RKO (cell line): ENCODE measurements at places on chromosomes 3 and 15.

GRCh38 chr15:64997745-64998375 lies 8.1 kb upstream of the SPG21 start:
- no peak for DNase-seq

GRCh38 chr3:5007873-5008272 lies 28.6 kb downstream of the BHLHE40 start:
- no peak for DNase-seq

- no peak for DNase-seq
Observed at GRCh38 chr3:27479806-27480543, 4.2 kb downstream of the SLC4A7 start.

GRCh38 chr15:89704411-89704810 lies 13.8 kb downstream of the WDR93 start:
- DNase-seq = no peak

DNA sequence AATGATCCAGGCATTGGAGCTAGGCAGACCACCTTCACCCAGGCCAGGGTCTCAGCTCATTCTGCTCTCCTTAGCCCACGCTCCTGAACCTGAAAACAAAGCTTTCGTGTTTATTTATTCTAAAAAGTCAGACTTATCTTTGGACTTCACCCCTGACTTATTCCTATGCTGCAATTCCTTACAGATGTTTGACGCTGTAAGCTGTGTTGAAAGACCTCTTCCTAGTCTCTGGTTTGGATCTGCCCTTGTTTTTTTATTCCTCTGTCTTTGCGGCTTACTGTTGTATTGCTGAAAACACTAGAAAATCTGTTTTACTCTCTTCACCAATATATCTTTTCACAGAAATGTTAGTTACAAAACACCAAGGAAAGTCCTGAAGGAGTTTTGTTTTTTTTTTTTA lies 40.5 kb upstream of the LDHAL6B start:
- DNase-seq = no peak

- no peak for DNase-seq
Observed at GRCh38 chr15:57652481-57652880, 54.0 kb upstream of the POLR2M start.

DNA sequence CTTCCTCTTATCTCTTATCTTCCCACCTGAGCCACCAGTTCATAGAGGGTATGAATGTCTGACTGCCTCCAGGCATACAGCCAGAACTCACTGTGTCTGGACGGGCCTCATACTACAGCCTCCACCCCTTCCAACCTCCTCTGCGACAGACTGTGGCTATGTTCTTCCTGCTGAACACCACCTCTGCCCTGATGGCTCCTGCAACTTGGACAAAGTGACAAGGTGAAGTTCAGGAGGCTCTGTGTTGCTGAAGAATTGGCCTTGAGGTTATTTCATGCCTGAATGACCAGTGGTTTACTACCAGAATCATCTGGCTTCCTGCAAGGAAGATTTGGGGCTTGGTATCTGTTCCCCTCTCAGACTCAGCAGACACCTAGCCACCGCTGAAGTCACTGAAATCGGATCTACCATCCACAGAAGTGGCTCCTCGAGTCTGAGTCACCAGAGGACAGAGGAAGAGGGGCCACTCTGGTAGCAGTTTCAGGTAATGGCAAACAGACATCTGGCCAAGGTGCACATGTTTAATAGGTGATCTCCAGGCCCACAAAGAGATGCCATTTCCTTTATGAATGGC lies 14.2 kb upstream of the ULK3 start:
- DNase-seq = no peak

DNA sequence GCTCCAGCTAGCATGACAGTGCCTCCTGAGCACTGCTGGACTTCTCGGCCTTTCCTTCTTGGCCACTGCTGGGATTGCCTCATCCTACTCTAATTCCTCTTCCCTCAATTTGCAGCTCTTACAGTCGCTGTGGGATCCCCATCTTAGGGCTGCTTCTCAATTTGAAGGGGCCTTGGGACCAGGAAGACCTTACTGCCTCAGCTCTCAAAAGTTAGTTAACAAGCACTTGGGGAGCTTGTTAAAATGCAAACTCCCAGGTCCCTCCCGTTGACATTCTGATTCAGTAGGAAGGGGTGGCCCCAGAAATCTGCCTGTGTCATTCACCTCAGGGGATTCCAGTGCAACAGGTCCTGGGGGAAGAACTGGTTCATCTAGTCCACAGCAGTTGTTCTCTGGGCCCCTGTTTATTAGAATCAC lies 14.8 kb downstream of the BDH1 start:
- no peak for DNase-seq

GRCh38 chr3:32596282-32596908 lies 25.7 kb upstream of the DYNC1LI1 start:
- no peak for DNase-seq

- DNase-seq = no peak
Observed at GRCh38 chr3:66797889-66798560, 200.1 kb upstream of the KBTBD8 start.

- peak; percentile 68 for DNase-seq
Observed at GRCh38 chr3:52053307-52054304, 2.8 kb downstream of the DUSP7 start.

- DNase-seq = no peak
Observed at GRCh38 chr15:97521381-97522285, 438.9 kb upstream of the ARRDC4 start.

DNA sequence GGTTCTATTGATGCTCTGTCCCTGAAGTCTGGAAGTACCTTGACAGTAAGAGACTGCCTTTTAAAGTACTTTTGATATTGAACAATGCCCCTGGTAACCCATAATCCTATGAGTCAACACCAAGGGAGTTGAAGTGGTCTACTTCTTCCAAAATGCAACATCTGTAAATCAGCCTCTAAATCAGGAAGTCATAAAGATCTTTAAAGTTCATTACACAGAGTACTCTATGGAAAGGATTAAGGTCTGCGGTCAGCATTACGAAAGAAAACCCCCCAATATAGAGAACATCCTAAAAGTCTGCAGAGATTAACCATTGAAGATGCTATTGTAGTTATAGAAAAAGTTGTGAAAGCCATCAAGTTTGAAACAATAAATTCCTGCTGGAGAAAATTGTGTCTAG lies 52.7 kb upstream of the CMC1 start:
- no peak for DNase-seq

DNA sequence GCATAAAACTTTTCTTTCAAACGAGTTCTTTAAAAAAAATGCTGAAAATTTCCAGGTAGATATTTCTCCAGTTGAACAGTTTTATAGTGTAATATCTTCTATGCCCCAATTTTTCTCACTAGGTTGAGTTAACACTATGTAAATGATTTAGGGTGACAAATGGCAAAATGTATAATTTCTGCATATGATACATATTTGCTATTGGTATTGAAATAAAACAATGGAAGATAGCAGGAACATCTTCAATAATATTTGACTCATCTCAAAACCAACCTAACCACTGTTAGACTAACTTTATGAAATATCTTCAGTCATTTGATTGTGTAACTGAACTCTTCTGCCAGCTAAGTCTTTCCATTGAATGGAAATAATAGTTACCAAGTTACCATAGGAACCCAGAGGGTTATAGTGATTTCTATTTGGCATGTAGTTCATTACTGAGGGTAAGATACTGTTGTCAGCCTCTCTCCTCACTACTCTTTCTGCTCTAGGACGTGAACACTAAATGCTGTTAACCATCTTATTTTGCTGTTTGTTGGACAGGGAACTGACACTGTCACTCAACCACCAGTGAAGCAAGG lies 824.7 kb upstream of the NECTIN3 start:
- DNase-seq = no peak

DNA sequence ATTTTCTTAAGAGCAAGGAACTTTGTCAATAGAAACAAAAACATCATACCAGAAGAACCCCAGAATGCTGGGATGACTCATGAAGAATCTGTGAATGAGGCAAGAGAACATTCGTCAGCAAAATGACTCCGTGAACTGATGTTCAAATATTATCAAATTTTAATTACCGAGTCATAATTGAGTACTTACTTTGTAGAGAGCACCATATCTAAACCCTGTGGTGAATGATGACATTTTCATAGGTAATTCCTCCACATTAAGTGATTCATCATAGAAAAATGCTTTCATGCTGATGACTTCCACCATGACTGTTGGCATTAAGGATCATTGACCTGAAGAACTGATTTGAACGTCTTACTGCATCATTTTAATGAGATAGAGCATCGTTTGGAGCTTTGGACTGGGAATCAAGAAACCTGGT lies 56.3 kb downstream of the PPARG start:
- DNase-seq = peak; percentile 83

- DNase-seq = no peak
Observed at GRCh38 chr15:36758800-36759199, 179.4 kb downstream of the CDIN1 start.

- DNase-seq = peak; percentile 7
Observed at GRCh38 chr3:129503471-129504291, 24.8 kb upstream of the RHO start.

GRCh38 chr15:25810631-25811091 lies 52.5 kb downstream of the ATP10A start:
- no peak for DNase-seq

GRCh38 chr3:73581134-73581846 lies 43.5 kb downstream of the PDZRN3 start:
- no peak for DNase-seq

DNA sequence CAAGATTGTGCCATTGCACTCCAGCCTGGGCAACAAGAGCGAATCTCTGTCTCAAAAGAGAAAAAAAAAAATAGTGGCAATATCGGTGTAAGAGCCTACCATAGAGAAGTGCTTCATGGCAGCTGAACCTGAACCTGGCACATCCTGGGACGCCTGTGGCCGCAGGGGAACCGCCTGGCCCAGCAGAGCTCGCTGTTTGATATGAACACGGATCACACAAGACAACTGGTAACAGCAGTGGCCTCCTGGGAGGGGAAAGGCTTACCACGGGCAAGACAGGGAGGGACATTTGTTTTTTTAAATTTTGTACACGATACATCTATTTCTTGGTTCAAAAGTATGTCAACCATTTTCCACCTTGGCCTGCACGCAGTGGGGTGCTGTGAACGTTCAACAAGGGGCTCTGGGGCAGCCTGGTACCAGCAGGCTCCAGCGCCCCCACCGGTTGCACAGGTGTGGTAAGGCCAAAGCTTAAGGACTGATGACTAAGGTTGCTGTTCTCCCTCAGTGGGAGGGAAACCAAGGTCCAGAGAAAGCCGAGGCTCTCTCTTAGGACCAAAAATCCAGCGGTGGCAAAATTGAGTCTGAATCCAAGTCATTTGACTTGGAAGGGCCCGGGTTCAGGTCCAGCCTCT lies 21.7 kb upstream of the EPHB3 start:
- no peak for DNase-seq

DNA sequence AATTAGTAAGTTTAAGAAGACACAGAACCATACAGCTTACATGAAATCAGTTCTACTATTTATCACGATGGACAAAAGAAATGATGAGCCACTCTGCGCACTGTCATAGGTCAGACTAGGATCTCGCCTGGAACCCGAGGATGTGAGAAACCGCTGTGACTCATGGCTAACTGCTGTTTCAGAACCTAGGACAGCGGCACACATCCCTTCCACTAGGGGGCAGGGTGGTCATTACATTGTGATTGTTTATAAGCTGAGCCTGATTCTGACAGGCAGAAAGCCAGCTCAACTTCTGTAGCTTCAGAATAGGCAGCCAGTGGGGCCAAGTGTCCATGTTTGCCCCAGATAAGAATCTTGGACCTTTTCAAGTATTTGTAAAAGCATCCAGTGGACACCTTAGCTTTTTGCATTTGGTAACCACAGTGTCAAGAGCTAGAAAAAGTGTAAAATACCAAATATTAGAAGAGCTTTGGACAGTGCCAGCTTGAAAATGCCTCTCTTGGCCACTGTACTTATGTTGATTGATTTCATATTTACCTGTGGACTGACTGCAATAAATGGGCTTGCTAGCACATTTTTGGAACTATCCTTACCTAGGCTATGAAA lies 115.8 kb downstream of the KBTBD8 start:
- DNase-seq = peak; percentile 91

DNA sequence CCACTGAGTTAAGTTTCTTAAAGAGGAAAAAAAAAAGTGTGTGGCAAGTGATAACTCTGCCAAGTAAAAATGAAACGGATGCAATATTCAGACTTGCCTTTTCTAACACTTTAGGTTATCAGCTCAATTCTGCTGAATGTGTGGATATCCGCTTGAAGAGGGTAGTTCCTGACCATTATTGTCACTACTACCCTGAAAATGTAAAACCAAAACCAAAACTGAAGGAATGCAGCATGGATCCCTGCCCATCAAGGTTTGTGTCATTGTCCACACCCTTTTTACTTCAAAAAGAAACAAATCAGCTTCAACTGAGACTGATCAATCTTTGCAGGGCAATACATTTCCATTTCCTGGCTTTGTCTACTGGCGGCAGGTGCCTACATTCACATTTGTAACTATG lies 236.1 kb downstream of the ADAMTSL3 start:
- no peak for DNase-seq

GRCh38 chr3:14396031-14396692 lies 6.2 kb upstream of the SLC6A6 start:
- no peak for DNase-seq

GRCh38 chr15:60526127-60526616 lies 47.2 kb upstream of the ICE2 start:
- DNase-seq = no peak

DNA sequence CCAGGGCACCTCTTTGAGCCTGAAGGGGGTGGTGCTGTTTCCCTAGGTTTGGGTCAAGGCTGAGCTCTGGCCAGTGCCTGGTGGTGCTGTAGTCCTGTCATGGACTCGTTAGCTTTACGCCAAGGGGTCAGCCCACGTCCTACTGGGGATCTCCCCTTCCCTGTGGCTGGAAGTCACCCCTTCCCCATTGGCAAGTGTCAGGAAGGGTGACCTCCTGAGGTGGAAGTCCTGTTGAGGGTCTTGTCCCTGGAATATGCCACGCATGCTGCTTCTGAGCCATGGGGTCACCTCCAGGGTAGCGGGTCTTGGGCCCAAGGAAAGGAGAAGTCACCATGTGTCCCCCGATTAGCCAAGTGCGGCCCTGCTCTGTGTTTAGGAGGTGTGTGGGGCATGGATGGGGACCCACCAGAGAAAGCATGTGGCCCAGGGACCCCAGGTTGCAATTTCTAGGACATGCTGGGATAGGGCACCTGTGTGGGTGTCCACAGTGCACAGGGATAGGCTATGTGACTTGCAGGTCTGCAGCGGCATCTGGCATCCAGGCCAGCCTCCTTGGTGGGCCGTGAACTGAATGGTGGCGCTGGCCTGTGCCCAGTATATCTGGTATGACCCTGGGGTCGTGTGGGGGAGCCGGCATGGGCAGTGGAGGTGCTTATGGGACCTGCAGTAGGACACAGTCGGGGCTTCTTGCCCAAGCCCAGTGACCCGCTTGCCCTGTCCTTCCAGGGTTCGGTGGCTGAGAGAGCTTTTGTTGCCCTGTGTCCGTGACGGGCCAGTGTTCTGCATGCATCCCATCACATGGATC lies 226.7 kb downstream of the SNRPN start:
- DNase-seq = no peak

- DNase-seq = peak; percentile 85
Observed at GRCh38 chr3:94004301-94004910, 24.0 kb downstream of the STX19 start.

DNA sequence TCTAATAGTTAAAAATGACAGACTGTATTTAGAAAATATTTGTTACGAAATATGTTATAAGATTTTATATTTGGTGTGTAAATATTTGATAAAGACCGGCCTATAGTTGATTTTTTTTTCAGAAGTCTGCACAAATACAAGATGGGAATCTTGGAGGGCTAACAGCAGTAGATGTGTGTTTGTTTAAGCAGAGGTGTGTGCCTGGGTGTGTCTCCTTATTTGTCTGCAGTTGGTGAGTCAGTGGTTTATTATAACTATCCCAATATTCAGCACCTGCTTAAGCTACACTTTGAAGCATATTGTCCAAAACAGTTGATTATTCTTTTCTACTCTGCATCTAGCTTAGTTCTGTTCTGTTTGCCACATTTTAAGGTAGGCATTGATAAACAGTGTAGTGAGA lies 12.4 kb downstream of the GLCE start:
- DNase-seq = no peak

- no peak for DNase-seq
Observed at GRCh38 chr3:40207796-40208195, 101.7 kb upstream of the EIF1B start.
